G401 (cell line): ENCODE measurements at places on chromosomes 11 and 22.

DNA sequence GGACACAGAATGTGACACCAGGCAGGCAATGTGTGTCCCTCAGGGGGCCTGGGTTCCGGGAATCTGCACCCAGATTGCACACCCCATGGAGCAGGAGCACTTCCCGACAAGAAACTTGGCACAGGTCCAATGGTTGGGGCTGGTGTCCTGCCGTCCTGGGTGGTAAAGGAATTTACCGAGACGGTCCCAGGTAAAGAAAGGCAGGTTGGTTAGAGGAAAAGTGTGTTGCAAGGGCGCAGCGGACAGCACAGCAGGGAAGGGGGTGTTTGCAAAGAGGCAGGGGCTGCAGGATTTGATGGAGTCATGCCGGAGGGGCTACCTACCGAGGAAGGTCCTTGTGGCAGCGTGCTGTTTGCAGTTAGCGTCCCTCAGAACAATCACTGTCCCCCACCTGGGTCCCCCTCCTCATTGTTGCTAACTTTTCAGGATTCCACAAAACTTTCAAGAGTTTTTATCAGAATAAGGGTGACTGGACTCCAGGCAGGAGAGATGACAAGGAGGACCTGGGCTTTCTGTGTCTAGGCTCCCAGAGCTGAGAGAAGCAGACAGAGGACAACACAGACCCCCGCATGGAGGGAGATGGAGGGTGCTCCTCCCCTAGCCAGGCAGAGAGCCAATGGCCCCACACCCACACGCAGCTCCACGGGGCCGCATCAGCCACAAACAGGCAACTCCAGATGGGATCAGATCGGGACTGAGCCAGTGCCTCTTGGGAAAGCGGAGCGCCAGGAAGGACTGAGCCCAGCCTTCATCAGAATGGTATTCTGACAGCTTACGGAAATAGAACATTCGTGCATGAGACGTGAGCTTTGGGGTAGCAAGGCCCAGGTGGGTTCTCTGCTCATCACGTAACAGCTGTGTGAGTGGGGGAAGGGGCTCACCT, 1423.9 kb downstream of the BRD1 start:
- no peak for DNase-seq

- DNase-seq = no peak
Measured at GRCh38 chr22:34702279-34702678, 363.7 kb upstream of the ISX start.

- DNase-seq = no peak
Measured at GRCh38 chr11:84408946-84409411, 1122.8 kb upstream of the CCDC90B start.

DNA sequence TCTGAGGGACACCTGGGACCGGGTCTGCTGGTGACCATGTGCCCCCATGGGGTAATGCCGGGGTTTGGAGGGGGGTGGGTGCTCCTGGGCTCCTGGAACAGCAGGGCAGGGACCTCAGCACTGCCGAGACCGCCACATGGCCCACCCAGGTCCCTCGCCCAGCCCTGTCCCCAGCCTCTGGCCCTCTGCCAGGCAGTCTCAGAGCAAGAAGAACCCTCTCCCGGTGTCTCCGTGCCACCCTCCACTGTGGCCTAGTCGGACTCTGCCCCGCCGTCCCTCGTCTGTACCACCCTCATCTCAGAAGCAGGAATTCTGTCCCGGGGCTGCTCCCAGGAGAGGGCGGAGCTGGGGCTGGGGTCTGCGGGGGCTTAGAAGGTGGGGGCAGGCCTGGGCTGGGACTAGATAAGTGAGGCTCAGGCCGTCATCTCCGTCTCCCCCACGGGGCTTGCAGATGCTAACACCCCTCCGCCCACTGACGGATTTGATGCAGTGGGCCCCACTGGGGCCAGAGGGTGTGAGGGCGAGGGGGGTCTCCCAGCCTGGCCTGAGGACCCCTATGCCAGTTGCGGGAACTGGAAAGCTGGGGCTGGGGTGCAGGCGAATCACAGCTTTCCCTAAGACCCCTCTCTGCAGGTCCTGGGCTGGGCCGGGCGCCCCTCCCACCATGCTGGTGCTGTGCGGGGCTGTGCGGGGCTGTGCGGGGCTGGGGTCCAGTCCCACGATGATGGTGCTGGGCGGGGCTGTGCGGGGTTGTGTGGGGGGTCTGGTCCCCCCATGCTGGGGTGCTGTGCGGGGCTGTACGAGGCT, 1.1 kb downstream of the MUC5AC start:
- DNase-seq = no peak

- no peak for DNase-seq
Measured at GRCh38 chr22:32723643-32724042, 77.9 kb upstream of the TIMP3 start.

DNA sequence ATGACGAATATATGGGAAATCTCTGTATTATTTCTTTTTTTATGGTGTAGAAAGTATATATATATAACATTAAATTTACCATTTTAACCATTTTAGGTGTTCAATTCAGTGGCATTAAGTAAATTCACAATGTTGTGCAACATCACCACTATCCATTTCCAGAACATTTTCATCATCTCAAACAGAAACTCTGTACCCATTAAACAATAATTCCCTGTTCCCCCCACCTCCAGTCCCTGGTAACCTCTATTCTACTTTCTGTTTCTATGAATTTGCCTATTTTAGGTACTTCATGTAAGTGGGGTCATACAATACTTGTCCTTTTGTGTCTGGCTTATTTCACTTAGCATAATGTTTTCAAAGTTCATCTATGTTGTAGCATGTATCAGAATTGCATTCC, 15.3 kb upstream of the PTS start:
- DNase-seq = no peak

GRCh38 chr11:34207487-34208180, 102.2 kb downstream of the NAT10 start:
- DNase-seq = no peak

- DNase-seq = no peak
Measured at GRCh38 chr11:13140028-13140870, 131.1 kb downstream of the RASSF10 start.

GRCh38 chr22:19358195-19358594, 66.7 kb upstream of the CLTCL1 start:
- no peak for DNase-seq

DNA sequence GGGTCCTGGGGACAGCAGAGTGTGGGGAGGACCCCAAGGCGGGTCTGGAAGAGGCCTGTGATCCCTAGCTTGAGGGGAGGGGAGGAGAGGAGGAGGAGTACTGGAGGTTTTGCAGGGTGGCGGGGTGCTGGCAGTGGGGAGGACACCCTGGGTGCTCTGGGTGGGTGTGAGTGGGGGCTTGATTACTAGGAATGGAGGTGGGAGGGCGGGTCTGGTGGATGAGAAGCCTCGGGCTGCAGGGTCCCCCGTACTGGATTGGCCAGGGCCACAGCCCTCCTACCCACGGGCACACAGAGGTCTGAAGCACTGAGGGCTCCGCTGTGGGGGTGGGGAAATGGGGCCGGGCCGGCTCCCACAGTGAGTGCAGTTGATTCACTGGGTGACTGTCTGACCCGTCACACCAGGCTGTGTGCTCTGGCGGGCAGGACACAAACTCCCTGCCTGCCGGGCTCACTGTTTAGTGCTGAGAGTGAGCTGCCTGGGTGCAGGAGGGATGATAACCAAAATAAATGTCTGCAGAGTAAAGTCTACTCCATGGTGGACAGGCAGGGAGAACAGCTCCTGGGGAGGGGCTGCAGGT, 114.2 kb downstream of the CACNA1I start:
- DNase-seq = no peak

DNA sequence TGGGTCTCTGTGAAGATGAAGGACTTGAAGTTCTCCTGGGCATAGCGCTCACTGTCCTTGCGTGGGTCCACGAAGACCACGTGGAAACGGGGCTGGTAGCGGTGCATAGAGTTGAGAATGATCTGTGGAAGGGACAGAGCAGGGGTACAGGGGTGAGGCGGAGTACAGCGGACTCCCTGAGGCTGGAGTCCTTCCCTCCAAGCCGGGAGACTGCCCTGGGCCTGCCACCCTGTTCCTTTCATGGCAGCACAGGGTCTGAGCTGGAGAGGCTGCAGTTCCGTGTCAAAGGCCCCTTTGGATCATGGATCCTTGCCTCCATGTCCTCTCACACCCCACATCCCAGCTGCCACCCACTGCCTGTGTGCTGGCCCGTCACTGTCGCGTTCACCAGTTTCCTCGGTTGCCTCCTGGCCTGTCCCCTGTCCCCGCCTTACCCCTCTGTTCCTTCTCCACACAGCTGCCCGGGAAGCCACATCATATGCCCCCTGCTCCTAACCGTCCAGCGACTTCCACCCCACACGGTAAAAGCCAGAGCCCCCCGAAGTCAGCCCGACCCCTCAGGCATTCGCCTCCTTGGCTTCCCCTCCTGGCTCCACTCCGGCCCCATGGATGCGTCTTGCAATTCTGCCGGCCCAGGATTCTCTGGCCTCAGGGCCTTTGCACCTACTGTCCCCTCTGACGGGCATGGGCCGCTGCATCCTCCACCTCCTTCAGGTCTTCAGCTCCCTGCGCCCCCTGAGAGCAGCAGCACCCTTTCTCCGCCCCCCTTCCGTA, 3.4 kb upstream of the NUDT8 start:
- DNase-seq = no peak

- DNase-seq = no peak
Measured at GRCh38 chr22:43334378-43334777, 8.8 kb downstream of the SCUBE1 start.

DNA sequence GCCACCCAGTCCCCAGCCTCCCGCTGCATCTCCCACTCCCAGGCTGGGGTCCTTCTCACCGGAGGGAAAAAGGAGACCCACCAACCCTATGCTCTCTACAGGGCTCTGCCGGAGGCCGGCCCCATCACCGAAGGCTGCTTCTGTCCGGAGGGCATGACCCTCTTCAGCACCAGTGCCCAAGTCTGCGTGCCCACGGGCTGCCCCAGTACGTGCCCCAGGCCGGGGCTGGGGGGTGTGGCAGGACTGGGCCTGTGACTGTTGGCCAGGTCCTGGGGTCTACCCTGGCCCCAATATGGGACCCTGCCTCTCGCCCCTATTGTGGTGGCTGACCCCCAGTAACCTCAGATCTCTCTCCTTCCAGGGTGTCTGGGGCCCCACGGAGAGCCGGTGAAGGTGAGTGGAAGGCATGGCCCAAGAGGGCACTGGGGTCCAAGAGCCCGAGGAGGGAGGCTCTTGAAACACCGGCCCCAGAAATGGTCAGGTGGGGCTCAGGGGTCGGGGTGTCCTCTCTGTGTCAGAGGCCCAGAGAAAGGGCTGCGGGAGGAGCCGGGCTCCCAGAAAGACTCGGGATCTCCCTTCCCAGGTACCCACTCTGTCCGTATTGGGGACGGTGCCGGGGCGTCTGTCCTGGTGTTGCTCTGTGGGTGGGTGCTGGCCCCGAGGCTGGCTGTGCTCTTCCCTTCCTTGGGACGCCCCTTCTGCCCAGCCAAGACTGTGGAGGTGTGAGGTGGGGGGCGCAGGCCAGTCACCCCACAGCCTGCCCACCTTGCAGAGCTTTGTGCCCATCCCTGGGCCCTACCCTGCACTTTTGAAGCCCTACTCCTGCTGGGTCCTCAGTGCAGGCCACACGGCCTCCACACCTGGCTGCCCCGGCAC, 26.1 kb upstream of the MUC5B start:
- DNase-seq = no peak

DNA sequence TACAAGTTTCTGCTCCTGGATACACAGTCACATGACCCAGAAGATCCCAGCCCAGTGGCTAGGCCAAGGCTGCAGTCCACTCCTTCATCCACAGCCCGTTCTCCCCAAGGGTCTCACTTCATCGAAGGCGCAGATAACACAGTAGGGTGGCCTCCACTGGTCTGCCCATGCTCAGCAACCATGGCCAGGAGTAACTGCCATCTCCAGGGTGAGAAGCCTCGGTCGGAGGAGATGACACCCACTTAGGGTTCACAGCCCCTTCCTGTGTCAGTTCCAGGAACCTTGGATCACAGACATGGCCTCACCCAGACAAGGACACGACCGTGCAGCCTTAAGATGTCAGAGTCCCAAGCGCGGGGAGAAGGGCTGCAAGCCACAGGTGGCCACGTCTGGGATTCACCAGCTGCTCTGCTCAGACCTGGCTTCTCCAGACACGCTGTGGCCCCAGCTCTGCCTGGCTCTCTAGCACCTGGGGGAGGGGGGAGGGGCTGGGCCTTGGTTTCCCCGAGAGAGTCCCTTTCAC, 2.6 kb downstream of the BET1L start:
- no peak for DNase-seq

DNA sequence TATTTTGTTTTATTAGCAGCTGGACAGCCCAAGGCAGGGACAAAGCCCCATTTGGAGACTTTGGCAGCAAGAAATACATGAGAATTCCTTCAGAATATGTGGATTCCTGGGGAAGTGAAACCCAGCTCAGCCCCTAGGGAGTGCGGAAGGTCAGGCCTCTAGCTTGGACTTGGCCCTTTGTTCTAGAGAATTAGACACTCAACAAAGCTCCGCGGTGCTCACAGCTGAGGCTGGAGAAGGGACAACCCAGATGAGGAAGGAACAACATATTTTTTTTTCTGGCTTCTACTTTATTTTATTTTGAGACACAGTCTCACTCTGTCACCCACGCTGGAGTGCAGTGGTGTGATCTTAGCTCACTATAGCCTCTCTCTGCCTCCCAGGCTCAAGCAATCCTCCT, 44.7 kb upstream of the SEPTIN5 start:
- no peak for DNase-seq

DNA sequence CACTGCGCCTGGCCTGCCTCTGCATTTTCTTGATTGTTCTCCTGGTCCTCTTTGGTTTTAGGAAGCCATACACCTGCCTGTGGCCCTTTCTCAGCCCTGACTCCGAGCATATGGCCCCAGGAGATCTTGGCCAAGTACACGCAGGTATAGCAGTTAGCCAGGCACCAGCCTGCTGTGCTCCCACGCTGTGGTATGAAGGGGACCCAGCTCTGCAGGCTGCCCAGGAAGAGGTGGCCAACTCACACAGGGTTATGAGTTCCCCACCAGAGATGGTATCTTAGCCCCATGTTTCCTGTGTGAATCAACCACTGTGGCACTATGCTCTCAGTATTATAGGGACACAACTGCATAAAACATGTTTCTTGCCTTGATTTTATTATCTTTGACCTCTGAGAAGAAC, 31.1 kb downstream of the SGSM3 start:
- no peak for DNase-seq

DNA sequence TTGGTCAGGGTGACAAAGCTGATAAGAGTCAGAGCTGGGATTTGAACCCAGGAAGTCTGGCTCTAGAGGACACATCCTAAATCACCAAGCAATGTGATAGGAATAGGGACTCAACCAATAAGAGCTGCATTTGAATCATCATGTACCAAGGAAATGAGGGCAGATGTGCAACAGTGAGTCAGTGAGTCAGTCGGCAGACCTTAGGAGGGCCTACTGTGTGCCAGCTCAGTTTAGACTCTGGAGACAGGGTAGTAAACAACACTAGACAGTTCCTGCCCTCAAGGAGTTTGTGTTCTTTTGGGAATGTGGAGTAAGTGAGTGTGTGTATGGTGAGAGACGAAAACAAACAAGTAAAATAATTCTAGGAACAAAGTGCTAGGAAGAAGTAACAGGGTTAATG, 11.2 kb downstream of the IL10RA start:
- no peak for DNase-seq
